ENCODE measurements at places on chromosomes 2 and 18. TPM values are rescaled to one million over a fixed set of nuclear protein-coding genes. Genes with fewer than 3 reads are reported as not detected.

The CHAC2 gene
- total RNA-seq = 1.1 TPM

DNA sequence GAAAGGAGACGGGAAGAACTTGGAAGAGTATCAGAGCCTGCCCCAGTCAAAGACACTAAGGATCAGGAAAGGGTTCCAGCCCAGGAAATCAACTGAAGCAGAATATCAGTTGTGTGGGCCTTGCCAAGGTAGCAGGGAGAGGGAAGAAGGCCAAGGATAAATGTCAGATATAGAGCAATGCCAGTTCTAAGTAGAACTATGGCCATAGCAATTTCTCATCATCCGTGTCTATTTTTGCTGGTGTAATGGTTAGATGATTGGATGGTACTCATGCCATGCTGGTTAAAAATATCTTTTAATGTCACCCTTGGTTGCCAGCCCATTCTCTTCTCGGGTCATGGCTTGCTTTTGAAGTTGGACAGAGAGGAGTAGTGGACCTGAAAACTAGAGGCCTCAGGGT is 41.9 kb downstream of the MAIP1 start:
- no peak for DNase-seq

GRCh38 chr2:190980630-190981209 is 33.3 kb downstream of the STAT1 start:
- DNase-seq = no peak

GRCh38 chr18:72543357-72544055 is 636 bp downstream of the CBLN2 start:
- no peak for DNase-seq

GRCh38 chr2:201298462-201299052 is 38.2 kb downstream of the CASP8 start:
- DNase-seq = no peak

GRCh38 chr2:69977186-69977585 is 15.8 kb upstream of the ASPRV1 start:
- no peak for DNase-seq

The RNF125 gene
- 8.9 TPM for total RNA-seq

GRCh38 chr18:49340446-49340845 is 120.0 kb downstream of the DYM start:
- DNase-seq = no peak

The CTDP1 gene
- 67.3 TPM for total RNA-seq

DNA sequence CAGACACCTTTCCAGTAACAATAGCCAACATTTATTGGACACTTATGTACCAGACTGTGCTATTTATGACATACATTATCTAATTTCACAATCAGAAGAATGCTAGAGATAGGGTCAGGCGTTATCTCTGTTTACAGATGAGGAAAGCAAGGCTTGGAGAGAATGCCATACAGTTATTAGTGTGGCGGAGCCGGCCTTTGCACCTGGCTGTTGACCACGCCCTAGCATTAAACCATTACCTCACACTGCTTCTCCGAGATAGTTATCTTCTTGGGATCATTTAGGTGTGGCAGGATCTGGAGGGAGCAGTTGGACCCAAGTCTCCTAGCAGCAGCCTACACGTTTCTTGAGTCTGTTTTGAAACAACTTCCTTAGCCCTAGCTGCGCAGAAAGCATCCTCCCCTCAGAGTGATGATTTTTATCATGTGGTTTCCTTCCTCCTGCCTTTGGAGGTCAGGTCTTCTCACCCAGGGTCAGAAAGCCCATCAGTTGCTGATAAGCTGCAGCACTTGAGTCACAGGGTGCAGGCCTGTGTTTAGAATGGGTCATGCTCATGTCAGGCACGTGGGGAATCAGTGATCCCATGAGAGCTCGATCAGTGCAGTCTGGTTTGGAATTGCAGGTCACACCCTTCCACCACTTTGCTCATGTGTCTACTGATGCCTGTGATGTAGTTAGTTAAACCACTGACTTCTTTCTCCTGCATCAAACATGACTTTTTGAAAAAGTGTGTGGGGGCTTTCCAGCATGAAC is 118.2 kb downstream of the SPTBN1 start:
- peak; percentile 67 for DNase-seq

DNA sequence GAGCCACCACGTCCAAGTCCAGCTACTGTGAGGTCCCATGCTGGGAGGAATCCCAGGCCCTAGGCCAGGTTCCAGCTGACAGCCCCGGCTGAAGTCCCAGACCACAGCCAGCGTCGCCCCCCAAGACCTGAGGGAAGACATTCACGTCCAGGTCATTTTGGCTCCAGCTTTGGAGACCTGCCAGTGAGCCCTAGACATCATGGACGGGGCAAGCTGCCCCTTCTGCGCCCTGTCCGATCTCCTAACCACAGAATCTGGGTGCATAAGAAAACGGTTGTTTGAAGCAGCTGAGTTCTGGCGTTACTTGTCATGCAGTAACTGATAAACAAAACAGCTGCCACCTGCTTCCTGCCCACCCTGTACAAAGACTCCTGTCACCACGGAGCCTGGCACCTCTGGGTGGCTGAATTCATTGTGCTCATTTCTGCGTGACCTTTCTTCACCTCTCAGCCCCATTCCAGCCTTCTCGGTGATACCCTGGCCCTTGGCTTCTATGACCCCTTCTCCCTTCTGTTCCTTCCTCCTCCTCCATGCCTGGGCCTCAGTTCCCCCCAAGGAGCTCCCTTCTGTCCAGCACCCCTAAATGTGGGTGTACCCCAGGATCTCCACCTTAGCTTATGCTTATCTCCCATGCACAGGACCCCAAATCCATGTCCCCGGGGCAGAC is 72.6 kb upstream of the SMAD7 start:
- peak; percentile 80 for DNase-seq

DNA sequence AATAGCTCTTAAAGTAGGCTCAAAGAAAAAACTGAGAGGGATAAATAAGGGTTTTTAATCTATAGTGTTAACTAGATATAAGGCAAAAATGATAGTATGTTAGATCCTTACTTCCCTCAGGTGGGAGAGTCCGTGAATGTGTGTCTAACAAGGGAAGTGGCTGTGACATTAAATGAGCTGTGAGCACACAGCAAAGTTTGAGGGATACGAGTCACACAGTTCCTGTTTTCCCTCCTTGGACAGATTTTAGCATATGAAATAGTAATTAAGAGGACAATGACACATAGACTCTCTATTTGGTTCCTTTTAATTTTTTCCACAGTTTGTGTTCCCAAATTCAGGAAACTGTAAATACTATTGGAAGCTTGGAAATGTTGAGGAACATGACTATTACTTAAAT is 148.4 kb upstream of the CAVIN2 start:
- DNase-seq = no peak

The ALPP gene
- total RNA-seq = 0.27 TPM

DNA sequence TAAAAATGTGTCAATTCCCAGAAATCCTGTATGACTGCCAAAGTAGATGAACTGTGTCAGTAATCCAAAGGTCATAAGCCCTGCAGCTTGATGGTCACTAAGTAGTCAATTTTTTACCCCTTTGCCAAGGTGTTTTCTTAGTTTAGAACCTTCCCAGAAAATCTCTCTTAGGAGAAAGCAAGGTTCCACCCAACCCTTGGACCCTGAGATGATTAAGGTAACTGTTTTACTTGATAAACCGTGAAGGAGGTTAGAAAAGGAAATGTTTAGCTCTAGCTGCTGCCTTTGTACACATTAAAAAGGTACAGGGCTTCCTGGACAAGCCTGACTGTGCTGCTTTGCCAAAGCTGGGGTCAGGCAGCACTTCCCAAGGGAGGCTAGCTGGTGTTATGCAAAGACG is 24.4 kb upstream of the LRP2 start:
- no peak for DNase-seq

The IL1R1 gene
- 0.27 TPM for total RNA-seq

GRCh38 chr2:164896634-164897355 is 55.2 kb upstream of the COBLL1 start:
- DNase-seq = peak; percentile 76

- no peak for DNase-seq
Measured at GRCh38 chr2:95382192-95382591, 20.3 kb upstream of the FAHD2A start.

Measured in hematopoietic multipotent progenitor cell (in vitro differentiated cells).